Melanocyte of skin (primary cell): ENCODE measurements at places on chromosomes 2 and 18. TPM values are rescaled to one million over a fixed set of nuclear protein-coding genes. Genes with fewer than 3 reads are reported as not detected.

The GALNT5 gene
- total RNA-seq: 0.31 and 0.33 TPM in 2 replicates

The SLC5A7 gene
- total RNA-seq: not detected in 2 replicates

The C2orf66 gene
- under 0.01 TPM in 2 replicates for total RNA-seq

The REG3G gene
- total RNA-seq: not detected in 2 replicates

The VWC2L gene
- not detected in 2 replicates for total RNA-seq

The STON1 gene
- total RNA-seq: 1.0 and 1.8 TPM in 2 replicates

The GAD1 gene
- 0.46 and 0.67 TPM in 2 replicates for total RNA-seq
